ENCODE measurements at places on chromosomes 3 and 15. TPM values are rescaled to one million over a fixed set of nuclear protein-coding genes. Genes with fewer than 3 reads are reported as not detected.

GRCh38 chr3:33826206-33826605 lies 27.8 kb downstream of the PDCD6IP start:
- H3K27me3 ChIP-seq: no peaks in the 10 kb centered on the region
- no peak overlapping the region for H3K27ac ChIP-seq
- no peak overlapping the region for H3K4me3 ChIP-seq
- no peak for DNase-seq
- peaks cover 38% of the 10 kb centered on the region for H3K36me3 ChIP-seq

The GNAT1 gene
- not detected for total RNA-seq

- H3K4me1 ChIP-seq: no peaks in the 10 kb centered on the region
- no peaks in the 10 kb centered on the region for H3K36me3 ChIP-seq
- DNase-seq: no peak
- H3K4me3 ChIP-seq: no peak overlapping the region
- no peak overlapping the region for H3K27ac ChIP-seq
- no peaks in the 10 kb centered on the region for H3K27me3 ChIP-seq
Measured at GRCh38 chr3:139260041-139260486, 83.8 kb upstream of the MRPS22 start.

- no peak overlapping the region for H3K27ac ChIP-seq
- no peak for DNase-seq
- no peak overlapping the region for H3K4me3 ChIP-seq
- no peaks in the 10 kb centered on the region for H3K4me1 ChIP-seq
Measured at GRCh38 chr3:44890852-44891251, 16.4 kb downstream of the TGM4 start.

- no peaks in the 10 kb centered on the region for H3K27me3 ChIP-seq
- H3K4me3 ChIP-seq: no peak overlapping the region
- H3K4me1 ChIP-seq: no peaks in the 10 kb centered on the region
Measured at GRCh38 chr3:148186881-148187280, 510.8 kb upstream of the AGTR1 start.

The NME9 gene
- not detected for total RNA-seq

DNA sequence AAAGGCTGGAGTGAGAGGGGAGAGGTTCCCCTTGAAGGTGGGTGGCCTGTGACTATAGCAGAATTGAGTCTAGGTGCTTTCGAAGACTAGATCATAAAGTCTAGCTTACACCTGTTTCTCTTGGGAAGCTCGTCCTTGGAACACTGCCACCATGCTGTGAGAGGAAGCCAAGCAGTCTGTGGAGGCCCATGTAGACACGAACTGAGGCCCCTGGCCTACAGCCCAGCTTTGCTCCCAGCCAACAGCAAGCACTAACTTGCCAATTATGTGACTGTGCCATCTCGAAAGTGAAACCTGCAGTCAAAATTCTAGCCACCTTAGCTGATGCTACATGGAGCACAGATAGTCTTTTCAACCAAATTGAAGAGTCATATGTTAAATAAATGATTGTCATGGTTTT lies 190.5 kb upstream of the NECTIN3 start:
- no peak for DNase-seq
- no peaks in the 10 kb centered on the region for H3K27me3 ChIP-seq
- no peak overlapping the region for H3K4me3 ChIP-seq
- no peaks in the 10 kb centered on the region for H3K36me3 ChIP-seq
- no peak overlapping the region for H3K27ac ChIP-seq
- H3K4me1 ChIP-seq: no peaks in the 10 kb centered on the region

- no peaks in the 10 kb centered on the region for H3K36me3 ChIP-seq
- no peak overlapping the region for H3K4me3 ChIP-seq
- DNase-seq: no peak
- H3K27me3 ChIP-seq: no peaks in the 10 kb centered on the region
- peak overlapping the region; percentile 14 for H3K27ac ChIP-seq
Measured at GRCh38 chr3:171977860-171978259, 61.5 kb upstream of the FNDC3B start.

The CASR gene
- not detected for total RNA-seq

DNA sequence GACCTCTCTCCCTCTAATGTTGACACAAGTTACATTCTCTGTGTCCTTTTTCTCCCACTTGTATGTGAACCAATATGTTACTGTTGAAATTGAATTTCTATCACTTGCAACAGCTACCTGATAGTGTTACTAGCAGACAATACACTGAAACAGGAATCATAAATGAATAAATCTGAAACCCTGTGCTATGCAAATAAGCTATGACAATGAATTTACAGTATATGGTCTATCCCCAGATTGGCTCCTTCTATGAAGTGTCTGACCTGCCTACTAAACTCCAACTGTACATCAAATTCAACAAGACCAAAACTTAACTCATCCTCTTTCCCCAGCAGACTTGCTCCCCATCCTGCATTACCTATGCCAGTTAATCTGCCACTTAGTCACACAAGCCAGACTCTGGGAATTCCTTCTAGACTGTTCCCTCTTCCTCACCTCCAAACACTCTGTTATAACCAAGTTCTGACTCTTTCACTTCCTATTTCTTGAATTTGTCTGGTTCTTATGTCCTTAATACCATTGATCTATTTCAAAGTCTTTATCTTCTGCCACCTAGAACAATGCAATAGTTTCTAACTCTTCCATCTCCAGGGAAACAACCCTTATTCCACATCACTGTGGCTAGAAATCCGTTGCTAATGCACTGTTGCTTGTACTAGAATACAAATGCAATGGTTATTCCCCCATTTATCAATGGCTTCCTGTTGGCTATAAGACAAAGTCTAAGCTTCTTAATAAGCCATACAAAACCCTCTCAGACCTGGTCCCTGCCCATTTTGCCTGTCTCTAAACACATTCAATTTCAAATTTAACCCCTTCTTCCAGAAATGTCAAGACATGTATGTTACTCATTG lies 13.4 kb upstream of the ZNF639 start:
- no peaks in the 10 kb centered on the region for H3K36me3 ChIP-seq
- no peak overlapping the region for H3K4me3 ChIP-seq
- no peak for DNase-seq
- H3K27ac ChIP-seq: no peak overlapping the region

DNA sequence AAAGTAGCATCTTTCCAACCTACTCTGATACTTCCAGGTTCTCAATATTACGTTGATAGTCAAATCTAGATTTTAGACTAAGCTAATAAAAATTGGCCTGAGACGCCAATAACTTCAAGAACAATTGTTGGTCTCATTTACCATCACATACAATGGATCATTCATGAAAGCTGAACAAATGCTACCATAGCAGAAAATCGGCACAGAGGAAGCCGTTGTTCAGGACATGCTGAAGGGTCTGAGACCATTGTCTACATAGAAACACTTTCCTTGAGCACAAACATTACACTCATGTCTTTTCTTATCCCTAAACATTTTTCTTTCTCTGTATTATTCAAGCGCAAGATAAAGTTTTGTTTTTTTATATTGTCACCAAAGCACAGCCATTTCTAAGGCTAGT lies 37.2 kb upstream of the FHIT start:
- no peak overlapping the region for H3K27ac ChIP-seq
- H3K36me3 ChIP-seq: no peaks in the 10 kb centered on the region
- no peak overlapping the region for H3K4me3 ChIP-seq

DNA sequence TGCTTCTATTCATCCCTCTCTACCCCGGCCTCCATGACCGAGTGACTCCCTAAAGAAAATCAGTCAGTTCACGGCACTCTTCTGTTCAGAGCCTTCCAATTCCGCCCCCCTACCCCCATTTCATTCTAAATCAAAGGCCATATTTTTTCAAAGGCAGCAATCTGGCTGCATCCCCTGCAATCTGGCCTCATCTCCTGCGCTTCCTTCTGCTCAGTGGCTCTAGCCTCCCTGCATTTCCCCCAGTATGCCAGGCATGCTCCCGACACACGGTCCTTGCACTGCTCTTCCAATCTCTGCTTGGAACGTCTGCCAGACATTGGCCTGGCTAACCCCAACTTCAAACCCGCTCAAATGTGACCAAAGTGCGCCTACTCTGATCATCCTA lies 67.7 kb downstream of the EXOG start:
- H3K27me3 ChIP-seq: no peaks in the 10 kb centered on the region

The CDHR4 gene
- total RNA-seq: not detected

- H3K27ac ChIP-seq: no peak overlapping the region
- H3K4me3 ChIP-seq: no peak overlapping the region
- H3K27me3 ChIP-seq: no peaks in the 10 kb centered on the region
- H3K36me3 ChIP-seq: no peaks in the 10 kb centered on the region
Measured at GRCh38 chr3:21256932-21257331, 494.1 kb downstream of the ZNF385D start.

GRCh38 chr3:11455956-11456355 lies 183.8 kb downstream of the ATG7 start:
- DNase-seq: no peak
- H3K27me3 ChIP-seq: no peaks in the 10 kb centered on the region
- no peaks in the 10 kb centered on the region for H3K36me3 ChIP-seq
- H3K27ac ChIP-seq: no peak overlapping the region
- H3K4me1 ChIP-seq: no peaks in the 10 kb centered on the region

DNA sequence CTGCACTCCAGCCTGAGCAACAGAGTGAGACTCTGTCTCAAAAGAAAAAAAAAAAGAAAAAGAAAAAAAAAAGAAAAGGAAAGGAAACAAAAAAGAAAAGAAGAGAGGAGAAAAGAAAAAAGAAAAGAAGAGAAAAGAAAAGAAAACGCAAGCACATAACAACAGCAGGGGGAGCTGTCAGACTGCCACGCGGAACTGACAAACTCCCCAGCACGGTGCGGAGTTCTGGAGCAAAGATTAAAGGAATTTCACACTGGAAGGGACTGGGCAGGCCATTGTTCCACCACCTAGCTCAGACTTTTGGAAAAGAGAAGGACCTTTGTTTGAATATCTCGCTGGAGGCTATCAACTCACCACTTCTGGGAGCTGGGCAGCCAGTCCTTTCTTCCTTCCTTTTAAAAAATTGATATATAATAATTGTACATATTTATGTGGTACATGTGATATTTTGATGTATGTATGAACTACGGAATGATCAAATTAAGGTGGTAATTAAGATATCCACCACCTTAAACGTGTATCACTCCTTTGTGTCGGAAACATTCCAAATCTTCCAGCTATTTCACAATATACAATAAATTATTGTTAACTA lies 40.5 kb downstream of the DPPA2 start:
- H3K4me1 ChIP-seq: no peaks in the 10 kb centered on the region
- no peak overlapping the region for H3K27ac ChIP-seq
- no peaks in the 10 kb centered on the region for H3K36me3 ChIP-seq
- H3K27me3 ChIP-seq: no peaks in the 10 kb centered on the region
- H3K4me3 ChIP-seq: no peak overlapping the region

- no peaks in the 10 kb centered on the region for H3K27me3 ChIP-seq
- no peak for DNase-seq
- H3K4me1 ChIP-seq: peaks cover 5% of the 10 kb centered on the region
- no peak overlapping the region for H3K4me3 ChIP-seq
- H3K27ac ChIP-seq: no peak overlapping the region
- no peaks in the 10 kb centered on the region for H3K36me3 ChIP-seq
Measured at GRCh38 chr15:90893175-90894090, 9.1 kb downstream of the FES start.

GRCh38 chr3:118628704-118629341 lies 405.8 kb downstream of the IGSF11 start:
- H3K36me3 ChIP-seq: no peaks in the 10 kb centered on the region
- no peak for DNase-seq
- no peak overlapping the region for H3K27ac ChIP-seq

The CA12 gene
- not detected for total RNA-seq

The CCDC54 gene
- total RNA-seq: not detected

DNA sequence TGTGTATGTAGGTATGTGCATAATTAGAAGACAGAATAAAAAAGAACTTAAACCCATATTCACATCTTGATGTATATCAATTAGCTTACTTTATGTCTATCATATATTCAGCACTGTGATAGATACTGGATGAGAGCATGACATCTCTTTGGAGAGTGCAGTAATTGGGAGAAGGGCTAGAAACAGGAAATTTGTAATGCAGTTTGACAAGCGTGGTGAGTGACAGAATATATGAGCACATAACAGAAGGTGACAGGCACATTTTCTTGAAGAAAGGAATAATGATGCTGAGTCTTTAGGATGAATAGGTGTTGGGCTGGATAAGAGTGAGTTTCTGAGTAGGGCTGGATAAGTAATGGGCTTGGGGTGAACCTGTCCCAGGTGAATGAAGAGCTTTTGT lies 680.3 kb upstream of the ZNF385D start:
- no peak overlapping the region for H3K27ac ChIP-seq
- H3K36me3 ChIP-seq: no peaks in the 10 kb centered on the region
- H3K4me3 ChIP-seq: no peak overlapping the region
- H3K4me1 ChIP-seq: no peaks in the 10 kb centered on the region
- no peak for DNase-seq

GRCh38 chr15:72764656-72765055 lies 18.9 kb downstream of the ADPGK start:
- H3K27ac ChIP-seq: no peak overlapping the region
- no peaks in the 10 kb centered on the region for H3K27me3 ChIP-seq
- no peak for DNase-seq
- no peaks in the 10 kb centered on the region for H3K4me1 ChIP-seq
- no peak overlapping the region for H3K4me3 ChIP-seq

GRCh38 chr15:63340353-63340752 lies 41.3 kb downstream of the CA12 start:
- H3K27me3 ChIP-seq: no peaks in the 10 kb centered on the region
- no peak overlapping the region for H3K27ac ChIP-seq
- H3K4me1 ChIP-seq: no peaks in the 10 kb centered on the region
- no peak for DNase-seq
- no peak overlapping the region for H3K4me3 ChIP-seq

The GPR156 gene
- total RNA-seq: 0.04 TPM

DNA sequence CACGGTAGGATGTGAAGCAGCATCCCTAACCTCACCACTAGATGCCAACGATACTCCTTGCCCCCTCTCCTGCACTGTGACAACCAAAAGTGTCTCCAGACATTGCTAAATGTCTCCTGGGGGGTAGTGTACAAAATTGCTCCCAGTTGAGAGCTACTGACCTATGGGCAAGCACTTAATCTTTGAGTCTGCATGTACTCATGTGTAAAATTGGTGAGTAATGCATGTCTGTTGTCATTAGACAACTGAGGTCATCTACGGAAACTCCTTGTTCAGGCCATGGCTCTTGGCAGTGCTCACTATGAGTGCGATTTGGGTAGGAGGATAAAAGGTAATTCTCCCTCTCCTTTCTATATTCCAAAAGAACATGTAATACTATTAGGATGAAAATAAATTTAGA lies 29.2 kb downstream of the PDHB start:
- no peak for DNase-seq
- H3K4me3 ChIP-seq: no peak overlapping the region
- H3K4me1 ChIP-seq: no peaks in the 10 kb centered on the region
- no peaks in the 10 kb centered on the region for H3K36me3 ChIP-seq
- H3K27ac ChIP-seq: no peak overlapping the region

DNA sequence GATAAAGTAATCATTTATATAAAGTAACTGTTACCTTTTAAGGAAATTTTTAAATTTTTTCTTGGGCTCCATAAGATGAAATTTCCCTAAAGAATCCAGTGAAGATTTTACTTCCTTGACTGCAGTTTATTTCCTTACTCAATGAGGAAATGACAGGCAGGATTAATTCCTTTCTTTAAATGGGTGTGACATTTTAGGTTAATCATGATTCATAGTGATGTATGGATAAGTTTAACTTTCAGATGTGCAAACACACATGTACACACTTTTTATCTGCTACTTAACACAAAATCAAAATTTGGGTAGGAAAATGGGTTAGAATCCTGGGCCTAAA lies 11.2 kb upstream of the LEO1 start:
- no peaks in the 10 kb centered on the region for H3K36me3 ChIP-seq
- no peak overlapping the region for H3K4me3 ChIP-seq
- H3K4me1 ChIP-seq: peaks cover 8% of the 10 kb centered on the region

- H3K4me3 ChIP-seq: no peak overlapping the region
- H3K27me3 ChIP-seq: no peaks in the 10 kb centered on the region
- DNase-seq: no peak
Measured at GRCh38 chr3:47681016-47681415, 100.7 kb downstream of the SMARCC1 start.

All from CD8-positive, alpha-beta memory T cell (primary cell).